ENCODE measurements at places on chromosomes 7 and 10. TPM values are rescaled to one million over a fixed set of nuclear protein-coding genes. Genes with fewer than 3 reads are reported as not detected.

GRCh38 chr7:130669085-130669700 lies 645 bp upstream of the COPG2 start:
- DNase-seq, result no peak

GRCh38 chr7:30936650-30937245 lies 25.1 kb downstream of the AQP1 start:
- no peak for DNase-seq

The VENTX gene
- total RNA-seq, result not detected

The CABCOCO1 gene
- total RNA-seq, result not detected

The PTF1A gene
- total RNA-seq, result not detected

Measured in T-cell (primary cell).